ENCODE measurements at places on chromosomes 12 and 14. TPM values are rescaled to one million over a fixed set of nuclear protein-coding genes. Genes with fewer than 3 reads are reported as not detected.

- no peak for DNase-seq
Measured at GRCh38 chr12:4830556-4831210, 79.0 kb upstream of the KCNA1 start.

GRCh38 chr14:74663884-74664283, 49.0 kb downstream of the AREL1 start:
- no peak for DNase-seq

DNA sequence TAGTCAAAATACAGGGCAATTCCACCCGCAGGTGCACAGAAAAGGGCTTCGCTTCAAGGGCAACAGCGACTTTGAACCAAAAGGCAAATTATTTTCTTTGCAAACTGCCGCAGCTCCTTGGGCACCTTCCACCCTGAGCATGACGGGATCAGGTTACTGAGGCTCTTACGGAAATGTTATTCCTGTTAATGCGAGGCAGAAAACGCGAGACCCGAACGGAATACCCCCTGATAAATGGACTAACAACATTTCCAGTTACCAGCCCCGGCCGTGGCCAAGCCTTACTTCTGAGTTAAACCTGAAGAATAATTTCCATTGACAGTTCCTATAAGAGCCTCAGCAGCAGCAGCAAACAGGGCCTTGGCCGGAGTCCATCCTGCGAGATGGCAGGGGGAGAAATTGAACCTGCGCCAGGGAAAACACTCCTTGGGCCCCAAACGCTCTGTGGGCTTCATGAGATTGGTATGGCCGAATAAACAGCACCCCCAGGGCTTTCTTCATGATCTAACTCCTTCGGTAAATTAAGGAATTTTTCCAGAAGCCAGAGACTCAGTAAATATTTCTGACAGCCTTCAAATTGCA, 70.0 kb upstream of the DICER1 start:
- no peak for DNase-seq

GRCh38 chr12:24173067-24173466, 223.6 kb upstream of the SOX5 start:
- DNase-seq, result no peak

DNA sequence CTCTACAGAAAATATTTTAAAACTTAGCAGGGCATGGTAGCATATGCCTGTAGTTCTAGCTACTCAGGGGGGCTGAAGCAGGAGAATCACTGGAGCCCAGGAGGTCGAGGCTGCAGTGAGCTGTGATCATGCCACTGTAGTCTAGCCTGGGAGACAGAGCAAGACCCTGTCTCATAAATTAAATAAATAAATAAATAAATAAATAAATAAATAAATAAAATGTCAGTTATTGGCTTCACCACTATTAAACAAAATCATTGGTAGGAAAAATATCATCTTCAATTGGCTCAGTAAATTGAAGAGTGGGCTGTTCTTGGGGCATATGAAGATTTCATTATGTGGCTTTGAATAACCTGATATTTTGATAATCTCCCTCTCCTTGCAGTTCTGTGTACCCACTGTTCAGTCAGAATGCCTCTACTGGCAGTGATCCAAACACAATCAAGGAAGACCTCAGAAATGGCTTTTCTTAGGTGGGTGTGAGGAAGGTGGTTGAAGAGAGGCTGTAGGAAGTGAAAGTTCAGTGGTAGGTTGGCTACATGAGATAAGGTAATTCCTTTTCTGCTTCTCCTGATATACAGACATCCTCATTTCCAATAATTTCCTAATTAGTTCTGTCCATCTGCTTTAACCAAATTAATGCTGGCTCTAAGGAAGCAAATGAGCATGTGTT, 175.8 kb downstream of the MSRB3 start:
- DNase-seq, result no peak

The OGFOD2 gene
- total RNA-seq, result 40.5 TPM

DNA sequence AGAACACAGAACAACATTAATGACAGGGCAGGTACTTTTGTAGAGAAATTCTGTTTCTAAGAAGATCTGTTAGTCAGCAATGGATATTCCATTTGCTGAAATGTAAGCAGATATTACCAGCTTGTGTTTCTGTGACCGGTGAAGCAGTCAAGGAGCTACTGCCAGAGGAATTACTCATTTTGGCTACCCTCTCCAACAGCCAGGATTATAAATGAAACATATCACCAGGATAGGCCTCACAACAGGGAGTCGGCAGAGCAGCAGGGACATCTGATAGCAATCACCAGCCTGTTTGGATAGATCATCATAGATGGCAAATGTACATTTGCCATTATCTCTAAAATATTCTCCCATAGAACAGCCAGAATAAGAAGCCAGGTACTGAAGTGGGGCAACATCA, 440.7 kb downstream of the KCNH5 start:
- no peak for DNase-seq
